Lung (tissue), 17 donors: ENCODE measurements at places on chromosomes 12 and 14. TPM values are rescaled to one million over a fixed set of nuclear protein-coding genes. Genes with fewer than 3 reads are reported as not detected.

Gene KRT78
- total RNA-seq: not detected

Gene MYL2
- total RNA-seq: not detected

Gene ZCCHC8
- 48.1 TPM for total RNA-seq

Gene P2RX2
- 3.4 TPM for total RNA-seq

Gene POLE2
- 2.8 TPM for total RNA-seq

Gene PRIMA1
- total RNA-seq: 0.65 TPM

Gene KRT85
- total RNA-seq: not detected

Gene CABP1
- total RNA-seq: 0.63 TPM

Gene DLGAP5
- total RNA-seq: 0.34 TPM

Gene ACSM4
- not detected for total RNA-seq

Gene ACOT4
- total RNA-seq: 0.60 TPM

Gene DEGS2
- 7.4 TPM for total RNA-seq

Gene TAS2R43
- total RNA-seq: 1.0 TPM

Gene TMEM52B
- 1.3 TPM for total RNA-seq

Gene SLC38A4
- total RNA-seq: 0.74 TPM

Gene PPP1R36
- total RNA-seq: 3.1 TPM

Gene OTOGL
- total RNA-seq: 0.15 TPM

Gene KDM5A
- 101 TPM for total RNA-seq

Gene EIF2S3B
- total RNA-seq: 1.8 TPM

Gene C12orf54
- 1.5 TPM for total RNA-seq

Gene SYNDIG1L
- 1.1 TPM for total RNA-seq

Gene SYCP3
- total RNA-seq: 0.46 TPM

Gene PIP4K2C
- 42.2 TPM for total RNA-seq

Gene EP400
- total RNA-seq: 35.5 TPM

Gene UNC79
- total RNA-seq: 0.94 TPM

Gene GSC
- 0.21 TPM for total RNA-seq

Gene GLIPR1L2
- total RNA-seq: 0.98 TPM

Gene PRB2
- total RNA-seq: not detected

Gene KCNMB4
- total RNA-seq: 8.7 TPM

Gene ISCU
- 86.2 TPM for total RNA-seq

Gene MUCL1
- not detected for total RNA-seq

Gene NYNRIN
- 16.1 TPM for total RNA-seq
